ENCODE measurements at places on chromosomes 12 and 14.

DNA sequence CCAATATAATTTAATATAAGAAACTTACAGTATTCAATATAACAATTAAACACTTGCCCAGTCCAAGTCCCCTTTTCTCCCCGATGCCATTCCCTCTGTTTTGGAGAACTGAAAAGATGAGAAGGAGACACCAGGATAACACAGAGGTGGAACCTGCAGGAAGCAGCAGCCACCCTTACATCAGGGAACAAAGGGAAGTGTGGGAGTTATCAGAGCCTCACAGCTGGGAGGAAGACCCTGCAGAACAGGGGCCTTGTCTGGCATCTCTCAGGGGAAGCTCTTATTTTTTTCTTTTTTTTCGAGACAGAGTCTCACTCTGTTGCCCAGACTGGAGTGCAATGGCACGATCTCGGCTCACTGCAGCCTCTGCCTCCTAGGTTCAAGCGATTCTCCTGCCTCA lies 52.6 kb downstream of the CALM1 start:
- no peak for DNase-seq

- DNase-seq: no peak
Observed at GRCh38 chr12:114884575-114884974, 200.6 kb upstream of the TBX3 start.

DNA sequence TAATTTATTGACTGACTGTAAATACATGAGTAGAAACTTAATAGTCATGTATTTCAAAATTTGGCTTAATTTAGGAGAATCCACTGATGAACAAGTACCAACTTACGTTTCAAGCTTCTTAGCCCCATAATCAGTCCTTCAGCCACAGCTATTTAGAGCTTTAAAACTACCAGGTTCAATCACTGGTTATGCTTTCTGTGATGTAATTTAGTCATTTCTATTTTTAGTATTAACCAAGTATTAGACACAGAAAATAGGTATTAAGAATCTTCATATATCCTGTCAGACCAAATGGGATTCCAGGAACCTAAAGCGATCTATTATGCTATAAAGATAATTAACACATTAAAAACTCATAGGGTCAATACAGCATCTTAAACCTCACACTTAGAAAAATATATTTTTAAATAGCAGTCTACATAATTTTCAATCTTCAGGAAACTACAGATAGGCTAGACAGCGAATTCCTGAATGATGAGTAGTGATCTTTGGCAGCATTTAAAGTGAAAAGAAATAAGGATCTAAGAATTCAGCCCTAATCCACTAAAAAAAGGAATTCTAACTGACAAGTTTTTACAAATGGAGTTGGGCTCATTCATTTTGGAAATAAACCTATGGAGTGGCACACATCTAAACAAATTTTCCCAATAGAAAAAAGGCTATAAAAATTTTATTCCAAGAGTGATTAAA lies 51.5 kb downstream of the ZC3H14 start:
- no peak for DNase-seq

GRCh38 chr12:46153268-46153872 lies 115.5 kb downstream of the SLC38A1 start:
- no peak for DNase-seq

DNA sequence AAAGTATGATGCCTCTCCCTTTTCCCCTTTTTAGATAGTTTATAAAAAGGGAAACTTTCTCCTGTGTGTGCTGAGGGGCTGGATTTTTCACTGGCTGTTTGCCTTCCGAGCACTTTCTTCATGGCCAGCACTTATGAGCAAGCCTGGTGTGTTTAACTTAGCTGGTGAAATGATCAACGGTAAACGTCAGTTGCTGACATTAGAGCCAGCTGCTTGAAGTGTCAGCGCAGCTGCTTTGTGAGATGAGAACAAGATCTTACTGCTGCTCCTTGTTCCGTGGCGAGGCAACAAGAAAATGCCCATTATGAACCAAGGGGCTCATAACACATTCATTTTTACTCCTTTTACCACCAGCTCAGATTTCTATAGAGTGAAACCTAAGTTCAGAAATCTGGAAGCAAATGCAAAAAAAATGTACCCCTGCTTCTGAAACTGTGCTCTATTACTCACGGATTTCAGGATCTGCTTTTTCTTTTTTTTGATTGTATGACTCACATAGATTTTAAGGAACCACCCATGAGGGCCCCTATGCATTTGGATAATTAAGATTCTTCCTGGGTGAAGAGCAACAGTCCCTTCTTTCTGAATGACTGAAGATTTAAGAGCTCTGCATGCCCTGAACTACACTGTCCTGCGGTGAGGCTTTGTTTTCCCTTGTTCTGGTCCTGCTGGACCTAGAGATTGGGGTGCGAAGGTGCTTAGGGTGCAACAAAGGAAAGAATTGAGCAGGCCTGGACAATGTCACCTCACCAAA lies 74.3 kb upstream of the CPM start:
- peak; percentile 42 for DNase-seq

GRCh38 chr12:104764225-104765091 lies 193.6 kb downstream of the SLC41A2 start:
- no peak for DNase-seq

- no peak for DNase-seq
Observed at GRCh38 chr12:12331244-12331771, 18.7 kb downstream of the MANSC1 start.

DNA sequence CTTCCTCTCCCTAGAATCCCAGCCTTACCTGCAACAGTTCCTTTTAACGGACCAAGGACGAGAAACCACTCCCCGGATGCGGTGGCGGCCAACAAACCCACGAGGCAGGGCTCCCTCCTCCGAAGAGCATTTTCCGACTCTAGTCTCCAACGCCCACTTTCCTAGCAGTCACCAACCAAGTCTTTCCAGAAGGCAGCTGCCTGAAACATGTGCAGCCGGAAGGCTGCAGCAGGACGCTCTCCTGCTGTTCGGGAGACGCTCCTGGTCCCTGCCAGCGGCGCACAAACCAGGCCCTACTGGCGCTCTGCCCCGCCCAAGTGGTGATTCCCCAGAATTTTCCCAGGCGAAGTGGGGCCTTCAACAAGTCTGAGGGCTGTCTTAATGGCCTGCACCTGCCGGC lies 21.1 kb upstream of the ADAM20 start:
- DNase-seq: no peak

- no peak for DNase-seq
Observed at GRCh38 chr14:76696361-76696760, 64.9 kb upstream of the VASH1 start.

GRCh38 chr12:5201554-5202218 lies 158.0 kb downstream of the KCNA5 start:
- peak; percentile 95 for DNase-seq
